ENCODE measurements at places on chromosomes 7 and 10. TPM values are rescaled to one million over a fixed set of nuclear protein-coding genes. Genes with fewer than 3 reads are reported as not detected.

DNA sequence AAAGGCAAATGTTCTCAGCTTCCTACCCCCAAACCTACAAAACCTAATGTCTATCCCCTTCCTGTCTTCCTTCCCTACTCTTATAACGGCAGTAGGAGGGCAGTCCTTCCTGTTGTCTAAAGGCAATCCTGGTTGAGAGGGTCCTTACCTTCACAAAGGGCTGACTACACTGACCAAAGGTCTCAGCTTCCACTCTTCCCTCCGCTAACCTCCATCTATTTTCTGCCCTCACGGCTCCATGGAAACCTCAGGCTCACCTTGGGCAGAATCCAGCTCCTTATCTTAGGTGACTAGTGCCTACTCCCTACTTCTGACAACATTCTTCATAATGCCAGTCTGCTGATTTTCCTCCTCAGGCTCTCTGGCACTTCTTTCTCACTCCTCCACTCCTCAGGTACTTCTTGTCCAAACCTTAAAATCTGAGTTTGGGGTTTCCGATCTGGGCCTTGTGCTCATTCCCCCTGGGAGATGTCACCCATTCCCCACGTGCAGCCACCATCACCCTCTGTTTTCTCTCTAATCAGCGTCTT lies 542 bp downstream of the FBXL13 start:
- DNase-seq, result no peak

- DNase-seq, result no peak
Observed at GRCh38 chr10:86662186-86663045, 5.9 kb upstream of the LDB3 start.

Gene EPO
- 0.34 TPM for polyA plus RNA-seq

DNA sequence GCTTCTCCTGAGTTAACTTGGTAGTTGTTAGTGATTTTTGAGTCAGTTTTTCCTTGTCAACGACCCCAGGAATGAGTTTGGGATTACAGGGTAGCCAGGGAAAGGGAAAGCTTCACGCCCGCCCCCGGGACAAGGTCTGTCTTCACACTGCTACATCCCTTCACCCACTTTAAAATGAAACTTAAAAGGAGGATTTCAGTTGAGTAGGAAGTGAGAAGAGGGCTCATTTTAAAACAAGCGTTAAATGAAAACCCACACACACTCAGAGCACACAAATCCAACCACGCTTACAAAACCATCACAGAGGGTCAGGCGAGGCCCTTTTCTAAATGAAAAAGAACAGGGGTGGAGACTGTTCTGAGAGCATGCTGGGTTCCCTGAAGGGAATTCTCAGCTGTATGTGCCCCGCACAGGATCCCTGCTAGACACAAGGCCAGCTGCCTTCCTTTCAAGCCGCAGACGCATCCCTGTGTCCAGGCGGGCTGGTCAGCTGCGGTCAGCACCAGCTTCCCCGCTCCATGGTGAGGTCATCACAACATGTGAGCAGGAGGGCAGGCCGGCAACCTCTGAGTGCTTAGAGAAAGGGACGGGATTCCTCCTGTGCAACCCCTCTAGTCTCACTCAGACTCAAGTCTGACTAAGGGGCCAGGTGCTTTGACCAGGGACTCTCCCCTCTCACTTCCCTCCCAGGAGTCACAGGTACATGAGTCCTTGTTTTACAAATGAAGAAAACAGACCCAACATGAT lies 111.8 kb downstream of the EGFR start:
- DNase-seq, result no peak

GRCh38 chr7:101218236-101219125 lies 516 bp downstream of the ZNHIT1 start:
- no peak for DNase-seq

Gene PAPOLB
- polyA plus RNA-seq, result 0.06 TPM

Gene HOXA6
- 45.1 TPM for polyA plus RNA-seq

DNA sequence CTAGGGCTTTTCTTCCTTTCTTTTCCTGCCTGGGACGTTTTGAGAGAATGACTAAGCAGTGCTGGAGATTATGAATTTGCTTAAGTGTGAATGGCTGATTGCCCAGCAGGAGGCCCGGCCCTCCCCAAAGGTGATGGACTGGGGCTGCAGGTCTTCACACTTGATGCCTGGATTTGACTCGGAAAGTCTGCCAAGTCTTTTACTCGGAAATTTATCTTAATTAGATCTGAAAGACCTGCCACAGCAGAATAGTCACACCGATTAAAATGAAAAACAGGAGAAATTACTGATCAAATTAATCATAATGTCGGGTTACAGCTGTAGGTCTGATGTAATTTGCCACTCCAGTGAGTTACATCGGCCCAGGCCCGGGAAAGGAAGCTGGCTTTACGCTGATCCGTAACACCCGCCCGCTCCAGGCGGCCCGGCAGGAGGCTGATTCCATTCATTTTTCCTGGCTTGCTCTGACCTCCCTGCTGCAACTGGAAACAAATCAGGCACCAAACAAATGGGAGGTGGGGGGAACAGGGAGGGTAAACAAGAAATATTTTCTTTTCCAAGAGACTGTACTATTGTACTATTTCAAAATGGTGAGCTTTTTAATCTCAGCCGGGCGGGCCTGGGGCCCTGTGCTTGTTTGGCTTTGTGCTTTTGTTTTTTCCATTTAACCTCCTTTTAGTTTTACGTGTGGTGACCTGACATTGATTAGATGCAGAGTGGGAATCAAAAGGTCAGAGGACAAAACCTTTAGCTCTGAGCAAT lies 212.4 kb upstream of the YAE1 start:
- DNase-seq, result peak; percentile 88

DNA sequence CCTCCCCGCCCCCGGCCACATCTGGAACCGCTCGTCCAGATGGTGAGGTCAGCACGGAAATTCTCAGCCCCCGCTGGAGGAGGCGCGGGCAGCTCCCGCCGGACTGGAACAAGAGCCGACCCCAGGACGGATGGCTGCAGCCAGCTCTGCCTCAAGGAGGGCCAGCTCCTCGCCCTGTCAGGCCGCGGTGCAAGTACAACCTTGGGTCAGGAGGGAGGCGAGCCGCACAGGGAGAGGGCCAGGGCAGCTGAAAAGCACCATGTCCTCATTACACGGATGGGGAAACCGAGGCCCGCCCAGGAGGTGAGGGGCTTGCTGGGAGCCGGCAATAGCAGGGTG lies 3.8 kb upstream of the GRIFIN start:
- no peak for DNase-seq

Gene HOXA7
- 31.7 TPM for polyA plus RNA-seq

- DNase-seq, result no peak
Observed at GRCh38 chr10:23695825-23696420, 257.0 kb downstream of the OTUD1 start.

- no peak for DNase-seq
Observed at GRCh38 chr7:6433784-6434615, 13.8 kb downstream of the DAGLB start.

GRCh38 chr7:124155432-124156022 lies 122.7 kb upstream of the TMEM229A start:
- peak; percentile 16 for DNase-seq

DNA sequence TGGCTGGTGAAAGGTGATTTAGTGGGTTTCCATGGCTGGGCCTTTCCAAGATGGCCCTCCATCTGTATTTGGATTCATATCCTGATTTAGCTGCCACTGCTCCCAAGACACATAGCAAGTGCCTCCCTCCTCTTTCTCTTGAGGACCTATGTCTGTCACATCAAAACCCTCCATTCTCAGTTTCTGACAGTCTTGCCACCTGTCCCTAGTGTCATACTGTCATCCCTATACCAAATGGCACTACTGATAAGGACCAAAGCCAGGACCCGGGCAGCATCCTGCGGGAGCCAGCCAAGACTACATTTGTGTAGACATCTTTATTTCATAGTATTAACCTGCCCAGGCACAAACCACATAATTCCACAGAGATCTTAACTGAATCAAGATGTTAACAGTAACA lies 34.8 kb downstream of the PNLIPRP2 start:
- DNase-seq, result no peak

GRCh38 chr7:5774790-5775189 lies 6.7 kb downstream of the RNF216 start:
- DNase-seq, result no peak

DNA sequence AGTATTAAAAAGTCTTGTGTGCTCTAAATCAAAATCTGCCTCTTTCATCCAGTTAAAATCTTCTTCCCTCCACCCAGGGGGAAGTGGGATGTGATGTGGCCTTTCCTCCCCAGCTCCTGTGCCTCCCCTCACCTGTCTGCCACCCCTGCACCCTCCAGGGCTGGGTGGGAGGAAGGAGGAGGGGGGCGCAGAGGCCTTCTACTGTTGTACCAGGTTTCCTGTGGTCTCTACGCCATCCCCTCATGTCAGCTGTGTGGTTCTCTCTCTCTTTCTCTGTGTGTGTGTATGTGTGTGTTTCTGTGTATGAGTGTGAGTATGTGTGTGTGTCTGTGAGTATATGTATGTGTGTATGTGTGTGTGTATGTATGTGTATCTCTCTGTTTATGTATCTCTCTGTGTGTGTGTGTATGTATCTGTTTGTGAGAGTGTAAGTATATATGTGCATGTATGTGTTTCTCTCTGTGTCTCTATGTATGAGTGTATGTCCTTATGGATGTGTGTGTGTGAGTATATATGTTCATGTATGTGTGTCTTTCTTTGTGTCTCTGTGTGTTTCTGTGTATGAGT lies 45.5 kb upstream of the C10orf71 start:
- DNase-seq, result no peak

- DNase-seq, result no peak
Observed at GRCh38 chr7:94877731-94878670, 29.4 kb upstream of the PPP1R9A start.

DNA sequence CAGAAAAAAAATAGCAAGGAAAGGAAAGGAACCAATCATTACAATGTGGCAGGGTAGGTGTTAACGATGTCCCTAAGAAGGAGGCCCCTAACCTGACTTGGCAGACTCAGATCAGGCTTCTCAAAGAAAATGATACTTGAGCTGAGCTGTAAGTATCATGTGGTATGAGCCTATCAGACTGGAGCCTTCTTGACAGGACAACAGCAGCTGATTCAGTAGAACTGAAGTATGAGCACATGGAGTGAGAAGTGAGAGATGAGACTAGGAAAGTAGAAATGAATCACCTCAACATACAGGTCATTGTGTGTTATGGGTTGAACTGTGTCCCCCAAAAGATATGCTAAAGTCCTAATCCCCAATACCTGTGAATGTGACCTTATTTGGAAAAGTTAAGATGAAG lies 66.3 kb downstream of the MTERF1 start:
- DNase-seq, result no peak

- no peak for DNase-seq
Observed at GRCh38 chr10:99233689-99234037, 2.0 kb downstream of the HPSE2 start.

Gene KRIT1
- 36.6 TPM for polyA plus RNA-seq

DNA sequence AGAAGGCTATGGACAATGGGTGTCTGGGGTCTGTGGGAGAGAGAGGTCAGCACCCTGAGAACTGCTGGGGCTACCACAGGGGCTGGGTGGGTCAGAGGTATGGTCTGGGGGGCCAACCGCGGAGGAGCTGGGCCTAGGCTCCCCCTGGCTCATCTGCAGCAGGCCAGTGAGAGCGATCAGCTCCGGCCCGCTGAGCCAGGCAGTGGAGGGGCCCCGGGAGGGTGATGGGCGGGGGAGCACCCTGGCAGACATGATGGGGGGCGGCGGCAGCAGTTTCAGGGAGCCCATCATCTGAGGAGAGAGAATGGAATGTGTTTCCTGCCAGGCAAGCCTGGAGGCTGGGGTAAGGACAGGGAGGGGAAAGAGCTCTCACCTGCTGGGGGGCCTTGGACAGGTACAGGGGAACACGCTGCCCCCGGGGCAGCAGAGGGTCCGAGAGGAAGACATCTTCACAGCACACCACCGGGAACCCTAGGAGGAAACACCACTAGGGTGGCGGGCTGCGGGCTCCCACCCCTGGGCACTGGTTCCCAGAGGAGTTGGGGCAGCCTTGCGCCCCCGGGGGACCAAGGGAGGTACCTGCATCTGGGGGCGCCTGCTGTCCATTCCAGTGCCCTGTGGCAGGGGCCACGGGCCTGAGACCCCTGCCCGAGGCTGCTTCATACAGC lies 1.3 kb downstream of the SAP25 start:
- no peak for DNase-seq
